RKO (cell line): ENCODE measurements at places on chromosomes 3 and 15.

DNA sequence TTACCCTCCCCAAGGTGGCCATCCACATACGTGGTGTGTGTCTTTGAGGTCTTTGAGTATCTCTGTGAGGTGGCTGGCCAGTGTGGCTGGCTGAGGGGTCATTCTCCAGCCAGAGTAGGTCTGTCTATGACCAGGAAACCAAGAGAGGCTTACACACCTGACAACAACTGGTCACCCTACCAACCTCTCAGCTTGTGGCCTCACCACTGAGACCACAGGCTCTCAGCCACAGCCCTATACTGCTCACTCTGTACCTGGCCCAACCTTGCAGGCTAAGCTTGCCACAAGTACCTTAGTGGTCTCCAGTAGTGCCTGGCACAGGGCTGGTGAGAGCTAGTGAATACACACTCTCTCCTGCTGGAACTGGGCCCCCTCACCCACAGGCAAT, 5.1 kb downstream of the HEMK1 start:
- DNase-seq = no peak

GRCh38 chr3:14146381-14147065, 21.7 kb downstream of the TMEM43 start:
- no peak for DNase-seq

GRCh38 chr15:44296625-44297524, 8.4 kb downstream of the GOLM2 start:
- DNase-seq = peak; percentile 37

DNA sequence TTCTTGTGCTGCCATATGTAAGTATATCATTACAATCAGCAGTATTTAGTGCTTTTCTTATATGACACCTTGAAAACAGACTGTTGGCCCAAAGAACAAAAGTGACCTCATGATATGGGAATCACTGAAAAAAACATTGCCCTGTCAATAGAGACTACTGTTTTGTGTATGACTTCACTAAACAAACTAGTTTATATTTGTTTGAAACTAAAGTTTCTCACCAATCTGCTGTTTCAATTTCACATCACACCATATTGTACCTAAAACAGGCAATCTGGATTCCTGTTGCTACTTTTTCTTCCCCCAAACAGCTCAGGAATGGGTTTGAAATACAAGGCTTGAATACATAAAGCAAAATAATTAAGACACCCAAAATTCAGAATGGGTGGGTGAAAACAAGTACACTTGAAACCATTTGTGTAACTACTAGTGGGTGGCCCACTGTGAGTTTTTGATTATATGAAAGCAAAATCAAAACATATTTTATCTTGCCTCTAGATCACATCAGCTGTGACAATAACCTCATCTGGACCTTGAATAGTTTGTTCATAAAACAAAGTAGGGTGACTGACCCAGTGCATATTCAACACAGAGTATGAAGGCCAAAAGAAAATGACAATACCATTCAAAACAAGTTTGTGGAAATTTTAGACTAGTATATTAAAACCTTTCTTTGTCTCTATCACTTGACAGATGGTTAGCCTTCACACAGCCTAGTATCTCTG, 5.9 kb downstream of the ZBTB20 start:
- no peak for DNase-seq

DNA sequence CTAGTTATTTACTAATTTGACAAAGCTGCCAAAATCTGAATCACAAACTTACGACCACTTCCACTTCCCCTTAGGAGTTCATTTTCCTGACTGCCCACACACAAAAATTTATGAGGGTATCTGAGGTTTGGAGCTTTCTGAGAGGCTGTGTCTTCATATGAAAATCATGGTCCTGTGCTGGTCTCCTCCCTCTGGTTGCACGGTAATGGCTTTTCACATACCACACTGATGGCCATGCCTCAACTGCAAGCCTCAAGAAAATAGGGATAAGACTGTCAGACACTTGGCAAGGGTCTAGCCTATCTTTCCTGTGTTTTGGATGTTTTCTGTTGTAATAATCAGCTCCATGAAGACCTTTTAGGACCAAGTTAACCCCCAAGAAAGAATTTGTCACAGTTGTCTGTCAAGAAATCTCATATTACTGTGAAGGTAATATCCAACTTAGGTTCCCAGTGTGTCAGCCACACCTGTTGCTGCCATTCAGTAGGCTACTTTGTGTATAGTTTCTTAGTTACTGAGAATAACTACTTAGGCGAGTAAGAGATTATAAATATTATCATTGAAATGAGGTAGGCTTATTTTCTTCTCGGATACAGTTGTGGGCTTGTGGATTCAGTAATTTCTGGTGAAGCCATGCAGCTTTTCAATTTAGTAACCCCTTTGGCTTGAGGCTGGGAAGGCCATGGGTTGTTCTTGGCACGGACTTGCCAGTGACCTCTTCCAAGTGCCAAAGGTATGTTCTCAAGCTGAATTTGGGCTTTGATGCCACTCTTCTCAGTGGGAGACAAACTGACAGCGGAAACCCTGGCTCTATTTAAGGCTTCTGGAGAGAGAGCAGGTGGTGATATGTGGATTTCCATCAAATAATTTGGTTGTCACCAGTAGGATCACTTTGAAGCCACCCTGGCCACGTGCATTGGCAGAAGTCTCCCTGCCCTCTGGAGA, 101.1 kb downstream of the RYR3 start:
- no peak for DNase-seq

DNA sequence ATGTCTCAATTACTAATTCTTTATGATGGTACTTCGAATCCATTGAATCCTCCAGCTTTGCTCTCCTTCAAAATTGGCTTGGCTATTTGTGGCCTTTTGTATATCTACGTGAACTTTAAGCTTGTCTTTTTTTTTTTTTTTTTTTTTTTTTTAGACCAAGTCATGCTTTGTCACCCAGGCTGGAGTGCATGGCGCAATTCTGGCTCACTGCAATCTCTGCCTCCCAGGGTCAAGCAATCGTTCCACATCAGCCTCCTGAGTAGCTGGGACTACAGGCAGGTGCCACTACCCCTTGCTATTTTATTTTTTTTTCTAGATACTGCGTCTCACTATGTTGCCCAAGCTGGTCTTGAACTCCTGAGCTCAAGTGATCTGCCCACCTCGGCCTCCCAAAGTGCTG, 7.7 kb upstream of the DIPK2A start:
- DNase-seq = no peak

DNA sequence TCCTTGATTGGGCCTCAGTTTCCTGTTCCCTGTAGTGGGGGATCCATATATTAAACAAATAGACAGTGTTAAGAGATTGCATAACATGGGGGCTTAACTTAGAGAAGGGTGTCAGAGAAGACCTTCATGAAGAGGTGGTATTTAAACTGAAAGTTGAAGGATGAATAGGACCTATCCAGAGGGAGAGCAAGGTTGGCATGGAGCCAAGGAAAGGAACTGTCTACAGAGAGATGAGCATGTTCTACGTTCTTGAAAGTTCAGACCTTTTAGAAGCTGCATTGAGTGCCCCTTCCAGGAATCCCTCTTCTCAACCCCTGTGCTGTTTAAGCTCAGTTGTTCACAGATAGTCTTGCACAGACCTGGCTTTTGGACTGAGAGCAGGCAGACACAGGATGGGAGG, 2.4 kb downstream of the HTD2 start:
- no peak for DNase-seq

GRCh38 chr15:93072411-93073394, 16.3 kb downstream of the RGMA start:
- DNase-seq = no peak
